ENCODE measurements at places on chromosomes 5 and 9. TPM values are rescaled to one million over a fixed set of nuclear protein-coding genes. Genes with fewer than 3 reads are reported as not detected.

Gene SLC34A1
- total RNA-seq, result not detected

- H3K4me3 ChIP-seq, result no peak overlapping the region
- H3K27me3 ChIP-seq, result no peaks in the 10 kb centered on the region
- H3K36me3 ChIP-seq, result no peaks in the 10 kb centered on the region
- DNase-seq, result no peak
- H3K4me1 ChIP-seq, result no peaks in the 10 kb centered on the region
- H3K27ac ChIP-seq, result no peak overlapping the region
Observed at GRCh38 chr5:26310415-26310814, 728.0 kb downstream of the CDH9 start.

GRCh38 chr5:137218896-137219295 lies 280.2 kb downstream of the SPOCK1 start:
- H3K4me1 ChIP-seq, result peaks cover 41% of the 10 kb centered on the region
- no peaks in the 10 kb centered on the region for H3K36me3 ChIP-seq
- peak; percentile 43 for DNase-seq
- no peak overlapping the region for H3K4me3 ChIP-seq

GRCh38 chr9:3074247-3074646 lies 230.4 kb upstream of the PUM3 start:
- H3K4me3 ChIP-seq, result no peak overlapping the region
- H3K36me3 ChIP-seq, result no peaks in the 10 kb centered on the region
- no peaks in the 10 kb centered on the region for H3K4me1 ChIP-seq
- H3K27me3 ChIP-seq, result no peaks in the 10 kb centered on the region
- no peak for DNase-seq
- no peak overlapping the region for H3K27ac ChIP-seq

DNA sequence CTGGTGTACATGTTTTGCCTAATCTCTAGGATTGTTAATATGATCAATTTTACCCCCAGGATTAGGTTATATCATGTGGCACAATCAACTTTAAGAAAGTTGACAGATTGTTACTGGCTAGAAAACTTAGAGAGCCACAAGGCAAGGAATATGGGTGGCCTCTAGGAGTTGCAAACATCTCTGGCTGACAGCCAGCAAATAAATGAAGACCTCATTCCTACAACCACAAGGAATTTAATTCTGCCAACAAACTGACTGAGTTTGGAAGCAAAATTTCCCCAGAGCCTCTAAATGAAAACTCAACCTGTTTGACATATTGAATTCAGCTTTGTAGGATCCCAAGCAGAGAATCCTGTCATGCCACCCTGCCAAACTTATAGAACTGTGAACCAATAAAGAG lies 196.4 kb upstream of the PTGER4 start:
- H3K4me1 ChIP-seq, result peaks cover 6% of the 10 kb centered on the region
- DNase-seq, result no peak
- no peaks in the 10 kb centered on the region for H3K27me3 ChIP-seq
- H3K4me3 ChIP-seq, result no peak overlapping the region
- H3K36me3 ChIP-seq, result no peaks in the 10 kb centered on the region
